ENCODE measurements at places on chromosomes 6 and 20.

- no peak for DNase-seq
Measured at GRCh38 chr6:89368999-89369398, 16.5 kb upstream of the UBE2J1 start.

DNA sequence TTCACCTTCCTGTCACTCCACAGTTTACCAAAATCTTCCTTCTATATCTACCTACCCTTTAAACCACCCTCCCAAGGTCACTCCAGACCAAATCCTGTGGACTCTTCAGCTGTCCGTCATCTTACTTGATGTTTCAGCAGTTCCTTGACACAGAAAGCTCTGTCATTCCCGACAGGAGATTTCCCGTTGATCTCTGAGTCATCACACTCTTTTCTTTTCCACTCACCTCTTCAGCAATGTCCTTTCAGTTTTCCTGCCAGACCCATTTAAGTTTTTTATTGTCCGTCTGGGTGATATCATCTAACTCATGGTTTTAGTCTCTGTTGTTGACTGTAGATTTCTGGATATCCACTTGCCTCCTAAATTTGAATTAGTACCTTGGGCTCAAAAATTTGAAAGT lies 69.9 kb upstream of the SCGN start:
- DNase-seq, result no peak

DNA sequence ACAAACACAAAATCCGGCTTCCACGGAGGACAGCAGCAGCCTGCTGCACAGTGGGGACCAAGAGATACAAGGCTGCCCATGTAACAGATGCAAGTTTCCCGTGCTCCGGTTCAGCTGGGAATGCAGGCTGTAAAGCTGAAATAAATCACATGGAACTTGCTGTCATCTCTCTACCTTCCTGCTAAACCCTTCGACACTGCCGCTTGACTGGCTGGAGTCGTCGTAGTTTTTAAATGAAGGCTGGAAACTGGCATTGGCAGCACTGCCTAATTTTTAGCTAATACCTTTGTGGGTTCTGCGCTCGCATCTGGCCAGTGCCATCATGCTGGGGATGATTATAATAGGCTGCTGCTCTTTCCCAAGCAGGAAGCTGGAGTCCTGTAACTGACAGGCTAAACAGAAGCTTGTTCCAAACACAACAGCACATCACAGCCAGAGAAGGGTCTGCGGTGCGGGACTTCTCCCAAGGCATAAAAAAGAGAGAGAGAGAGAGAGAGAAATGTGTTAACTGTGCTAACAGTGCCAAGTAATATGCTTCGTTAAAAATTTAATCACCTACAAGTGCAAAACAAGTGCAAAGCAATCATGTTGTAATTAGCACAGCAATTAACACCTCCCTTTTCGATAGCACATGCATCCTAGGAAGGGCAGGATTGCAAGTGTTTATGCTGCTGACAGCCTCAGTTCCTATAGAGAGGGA lies 146.1 kb downstream of the TFAP2A start:
- DNase-seq, result no peak

- no peak for DNase-seq
Measured at GRCh38 chr6:17042422-17043147, 59.3 kb upstream of the STMND1 start.

DNA sequence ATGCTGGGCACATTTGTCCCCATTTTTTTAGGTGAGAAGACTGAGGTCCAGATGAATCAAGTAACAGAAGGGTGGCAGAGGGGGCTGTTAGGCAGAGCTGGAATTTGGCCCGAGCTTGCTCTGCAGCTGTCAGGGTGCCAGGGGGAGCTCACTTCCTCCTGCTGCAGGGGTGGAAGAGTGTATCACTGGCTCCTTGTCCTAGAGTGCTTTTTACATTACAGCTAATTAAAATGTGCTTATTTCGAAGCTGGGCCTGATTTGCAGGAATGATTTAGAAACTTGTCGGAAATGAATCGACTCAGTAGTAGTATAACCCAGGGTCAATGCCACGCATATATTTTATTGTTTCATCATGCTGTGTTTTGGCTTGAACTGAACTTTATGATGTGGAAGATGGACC lies 11.1 kb downstream of the TOX2 start:
- DNase-seq, result no peak

- DNase-seq, result no peak
Measured at GRCh38 chr20:13221313-13221672, 219 bp downstream of the ISM1 start.

DNA sequence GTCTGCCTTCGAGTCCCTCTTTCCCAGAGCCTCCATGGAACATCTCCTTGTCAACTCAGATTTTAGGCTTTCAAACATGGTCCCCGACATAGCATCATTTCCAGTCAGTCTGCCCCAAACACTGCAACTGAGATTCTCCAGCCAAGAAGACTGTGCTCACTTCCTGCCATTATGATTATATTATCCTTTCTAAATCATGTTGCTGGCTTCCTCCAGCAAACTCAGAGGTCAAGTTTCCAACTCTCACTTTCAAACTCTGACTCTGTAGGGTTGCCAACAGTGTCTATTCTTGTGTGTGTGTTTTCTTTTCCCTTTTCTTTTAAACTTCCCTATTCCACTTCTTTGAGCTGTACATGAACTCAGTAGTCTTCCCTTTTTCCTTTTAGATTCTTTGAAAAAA lies 61.2 kb upstream of the TRAF3IP2 start:
- no peak for DNase-seq

- no peak for DNase-seq
Measured at GRCh38 chr20:57216669-57217068, 49.8 kb downstream of the BMP7 start.

DNA sequence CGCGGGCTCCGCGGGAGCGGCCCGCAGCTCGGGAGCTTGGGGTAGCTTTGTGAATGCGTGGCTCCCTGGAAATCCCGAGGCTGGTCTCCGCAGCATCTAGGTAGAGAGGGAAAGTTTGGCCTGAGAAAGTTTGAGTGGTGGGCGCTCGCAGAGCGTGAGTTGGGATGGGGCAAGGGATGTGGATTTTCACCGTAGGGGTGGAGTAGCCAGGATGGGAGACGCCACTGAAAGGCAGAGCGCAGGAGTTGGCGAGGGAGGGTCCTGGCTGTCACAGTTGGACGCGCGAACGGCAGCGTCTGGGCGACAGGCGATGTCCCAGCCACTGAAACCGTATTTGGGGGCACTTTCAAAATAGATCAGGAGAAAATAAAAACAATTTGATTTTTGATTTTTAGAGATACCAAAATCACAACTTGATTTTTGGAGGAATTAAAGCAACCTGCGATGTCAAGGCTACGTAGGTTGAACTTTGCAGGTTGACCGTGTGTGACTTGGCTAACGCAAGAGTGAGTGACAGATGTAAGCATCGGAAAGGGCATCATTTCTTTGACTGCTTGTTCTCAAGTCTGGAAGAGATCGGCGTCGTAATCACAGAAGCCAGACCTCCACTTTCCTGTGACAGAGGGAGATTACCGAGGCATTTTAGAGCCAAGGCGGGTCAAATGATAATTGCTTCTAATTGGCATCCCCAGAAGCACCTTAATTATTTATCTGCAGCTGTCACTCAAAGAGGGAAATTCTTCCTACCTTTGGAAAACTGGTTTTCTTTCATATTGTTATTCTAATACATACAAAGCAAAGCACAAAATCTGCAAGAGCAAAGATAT lies 646 bp downstream of the HEY2 start:
- DNase-seq, result no peak

DNA sequence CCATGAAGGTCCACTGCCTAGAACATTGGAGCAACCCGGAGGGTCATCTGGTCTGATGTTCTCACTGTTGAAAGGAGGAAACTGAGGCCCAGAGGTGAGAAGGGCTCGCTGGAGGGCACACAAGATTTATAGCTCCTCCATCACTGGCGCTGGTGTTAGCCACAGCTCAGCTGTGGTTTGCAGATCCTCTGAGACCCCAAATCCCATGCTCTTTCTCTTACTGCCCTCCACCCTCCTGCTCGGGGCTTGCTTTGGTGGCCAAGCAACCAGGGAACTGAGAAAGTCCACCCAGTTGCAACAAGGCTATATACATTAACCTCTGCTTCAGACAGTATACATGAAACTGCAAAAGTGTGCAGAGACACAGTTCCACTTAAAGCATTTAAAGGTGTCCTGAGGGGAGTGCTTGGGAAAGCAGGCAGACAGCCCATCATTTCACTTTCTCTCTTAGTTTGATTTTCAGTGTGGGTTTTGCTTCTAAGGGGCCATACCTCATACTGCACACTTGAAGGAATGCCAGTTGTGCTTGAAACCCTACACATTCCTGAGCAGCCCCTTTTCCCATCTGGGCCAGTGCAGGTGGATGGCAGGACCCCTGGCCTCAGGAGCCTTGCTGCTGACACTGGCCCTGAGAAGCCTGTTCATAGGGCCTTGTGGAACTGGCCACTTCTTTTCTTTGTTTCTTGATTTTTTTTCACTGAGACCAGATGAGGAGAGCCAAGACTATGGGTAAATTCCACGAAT lies 347.6 kb downstream of the CDC5L start:
- no peak for DNase-seq

DNA sequence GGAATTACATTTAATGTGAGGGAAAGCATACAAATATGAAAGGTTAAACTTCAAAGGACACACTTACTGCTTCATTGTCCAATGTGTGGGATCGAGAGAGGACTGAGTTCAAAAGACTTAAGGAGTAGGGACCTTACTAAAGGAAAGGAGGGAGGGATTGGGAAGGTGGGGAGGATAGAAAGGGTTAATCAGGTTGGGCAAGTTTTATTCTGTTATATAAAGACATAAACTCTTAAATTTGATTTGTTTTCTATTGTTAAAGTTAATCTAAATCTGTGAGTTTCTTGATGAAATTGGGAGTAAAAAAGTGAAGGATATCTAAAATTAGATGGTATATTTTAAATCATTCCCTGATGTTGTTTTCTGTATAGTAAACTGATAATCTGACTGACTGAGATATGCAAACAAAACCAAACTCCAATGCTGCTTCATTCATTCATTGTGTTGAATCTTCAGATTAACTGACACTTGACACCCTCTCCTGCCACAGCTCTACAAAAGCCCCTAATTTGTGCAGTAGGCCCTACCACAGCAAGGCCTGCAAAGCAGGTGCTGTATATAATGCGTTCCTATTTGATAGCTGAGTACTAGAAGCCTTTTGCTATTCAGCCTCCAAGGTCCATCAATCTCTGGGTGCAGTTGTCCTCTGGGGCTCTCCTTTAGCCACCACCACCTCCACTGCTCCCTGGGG lies 1.3 kb upstream of the UBE2J1 start:
- no peak for DNase-seq

GRCh38 chr6:90369024-90369519 lies 72.4 kb upstream of the BACH2 start:
- peak; percentile 100 for DNase-seq

DNA sequence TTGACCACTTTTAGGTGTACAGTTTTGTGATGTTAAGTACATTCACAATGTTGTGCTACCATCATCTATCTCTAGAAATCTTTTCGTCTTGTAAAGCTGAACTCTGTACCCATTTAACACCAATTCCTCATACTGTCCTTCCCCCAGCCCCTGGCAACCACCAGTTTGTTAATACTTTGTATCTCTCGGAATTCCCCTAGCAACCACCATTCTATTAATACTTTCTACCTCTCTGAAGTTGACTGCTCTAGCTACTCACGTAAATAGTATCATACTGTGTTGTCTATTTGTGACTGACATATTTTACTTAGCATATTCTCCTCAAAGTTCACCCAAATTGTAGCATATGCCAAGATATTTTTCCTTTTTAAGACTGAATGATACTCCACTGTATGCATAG lies 82.3 kb upstream of the CLDN20 start:
- DNase-seq, result no peak

DNA sequence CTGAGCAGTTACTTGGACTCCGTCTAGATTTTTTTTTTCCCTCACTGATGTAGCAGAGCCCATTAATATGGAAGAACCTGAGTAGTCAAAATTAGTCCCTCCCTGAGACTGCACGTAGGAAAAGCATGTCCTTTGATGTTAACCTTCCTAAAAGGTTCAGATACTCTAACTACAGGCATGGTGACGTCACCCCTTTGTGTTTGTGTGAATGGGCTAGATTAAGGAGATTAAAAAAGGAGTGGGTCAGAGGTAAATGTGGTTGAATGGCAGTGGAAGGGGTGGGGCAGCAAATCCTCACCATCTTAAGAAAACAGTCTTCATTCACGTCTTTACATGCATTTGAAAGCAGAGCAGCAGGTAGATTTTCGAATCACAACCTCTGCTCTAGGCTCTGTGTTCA lies 521.1 kb downstream of the TFAP2B start:
- DNase-seq, result no peak

- no peak for DNase-seq
Measured at GRCh38 chr6:62615366-62616015, 329.5 kb upstream of the KHDRBS2 start.

DNA sequence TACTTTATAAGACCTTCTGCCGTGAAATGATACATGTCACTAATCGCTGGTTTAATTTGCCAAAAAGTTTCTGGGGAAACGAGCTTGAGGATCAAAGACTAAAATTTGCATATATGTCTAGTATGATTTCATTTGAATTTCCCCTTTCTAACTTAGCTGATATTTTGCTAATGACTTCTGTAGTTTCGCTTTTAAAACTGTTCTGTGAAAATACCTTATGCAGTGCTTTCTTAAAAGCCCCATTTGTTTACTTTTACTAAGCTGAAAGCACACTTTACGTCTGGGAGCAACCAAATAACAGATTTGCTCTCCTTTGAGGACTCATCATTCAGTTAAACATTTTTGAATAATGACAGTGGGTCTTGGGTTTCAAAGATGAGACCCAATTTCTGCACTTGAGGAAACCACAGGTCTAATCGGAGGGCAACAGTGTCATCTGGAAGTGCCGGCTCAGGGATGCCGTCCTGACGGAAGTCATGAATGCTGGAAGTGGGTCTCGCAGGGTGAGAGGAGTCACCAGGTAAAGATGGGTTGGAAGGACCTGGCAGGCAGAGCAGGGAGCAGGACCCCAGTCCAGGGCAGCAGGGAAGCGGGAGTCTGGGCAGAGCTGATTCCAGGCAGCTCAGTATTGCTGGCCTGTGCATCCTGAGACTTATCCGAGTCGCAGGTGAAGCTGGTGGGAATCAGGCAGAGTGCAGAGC lies 33.2 kb downstream of the PLEKHG1 start:
- no peak for DNase-seq

DNA sequence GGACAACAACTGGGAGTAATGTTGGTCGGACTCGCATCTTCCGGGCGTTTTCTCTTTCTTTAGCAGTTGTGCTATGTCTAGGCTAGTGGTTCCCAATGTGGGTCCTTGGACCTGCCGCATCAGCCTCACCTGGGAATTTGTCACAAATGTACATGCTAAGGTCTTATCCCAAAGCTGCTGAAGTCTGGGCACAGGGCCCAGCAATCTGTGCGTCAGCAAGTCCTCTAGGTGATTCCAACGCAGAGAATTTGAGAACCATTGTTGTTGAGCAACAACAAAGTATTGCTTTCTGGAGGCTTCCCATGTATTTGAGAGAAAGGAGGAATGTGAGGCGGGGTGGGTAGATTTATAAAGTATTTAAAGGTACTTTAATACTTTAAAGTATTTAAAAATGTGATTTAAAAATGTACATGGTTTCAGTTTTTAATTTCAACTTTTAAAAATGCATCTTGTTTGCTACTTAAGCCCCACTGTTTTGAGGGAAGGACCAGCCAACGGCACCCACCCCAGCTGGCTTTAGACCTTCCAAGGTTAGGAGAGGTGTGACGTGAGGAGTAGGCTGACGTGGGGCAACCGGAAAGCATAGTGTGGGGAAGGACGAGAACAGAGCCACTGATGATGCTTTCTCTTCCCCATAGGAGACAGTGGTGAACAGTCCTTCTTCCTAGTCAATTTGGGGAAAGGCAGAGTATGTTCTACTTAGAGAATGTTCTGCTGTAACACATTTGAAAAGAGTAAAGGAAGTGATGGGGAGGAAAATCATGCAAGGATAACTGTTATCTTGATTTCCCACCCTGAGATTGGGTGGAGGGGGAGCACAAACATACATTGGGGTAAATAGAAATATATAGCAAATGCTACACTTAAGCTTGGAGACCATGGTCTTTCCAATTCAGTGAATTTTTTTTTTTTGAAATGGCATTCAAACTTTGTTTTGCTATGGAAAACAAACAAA lies 4.3 kb downstream of the UST start:
- no peak for DNase-seq

Measured in astrocyte of the cerebellum (primary cell).